ENCODE measurements at places on chromosomes 11 and 22. TPM values are rescaled to one million over a fixed set of nuclear protein-coding genes. Genes with fewer than 3 reads are reported as not detected.
A peak's percentile ranks its signal among the peaks of the same experiment; 100 is the strongest.

GRCh38 chr11:48081151-48082010 is 101.0 kb downstream of the PTPRJ start:
- no peak for DNase-seq

- DNase-seq, result no peak
These were observed 688.5 kb downstream of the TBC1D22A start for GRCh38 chr22:47450876-47451475.

CHRM1 gene
- 0.07 TPM for polyA plus RNA-seq

- no peak for DNase-seq
These were observed 13.7 kb upstream of the NNMT start for GRCh38 chr11:114282488-114282887.

DDIAS gene
- polyA plus RNA-seq, result 7.3 TPM

OR8J1 gene
- not detected for polyA plus RNA-seq

PATE2 gene
- polyA plus RNA-seq, result 0.11 TPM

DNA sequence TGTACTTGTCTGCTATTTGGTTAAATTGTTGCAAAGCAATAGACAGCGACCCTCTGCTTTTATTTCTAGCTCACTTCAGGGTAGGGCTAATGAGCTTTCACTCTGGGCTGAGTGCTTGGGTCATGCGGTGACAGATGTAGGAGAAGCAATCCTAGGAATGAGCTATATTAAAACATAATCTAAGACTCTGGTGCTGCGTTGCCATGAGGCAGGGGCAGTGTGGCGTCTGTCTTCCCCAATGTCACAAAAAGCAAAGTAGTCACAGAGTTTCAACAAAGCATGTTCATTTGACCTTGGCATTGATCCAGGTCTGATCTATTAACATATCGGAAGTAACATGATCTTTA is 55.5 kb upstream of the GRAMD1B start:
- DNase-seq, result no peak

TBX1 gene
- 0.19 TPM for polyA plus RNA-seq

GRCh38 chr11:128336203-128336602 is 251.2 kb downstream of the ETS1 start:
- DNase-seq, result no peak

GRCh38 chr11:11293798-11294550 is 59.1 kb downstream of the CSNK2A3 start:
- DNase-seq, result no peak

POTEH gene
- polyA plus RNA-seq, result not detected

DNA sequence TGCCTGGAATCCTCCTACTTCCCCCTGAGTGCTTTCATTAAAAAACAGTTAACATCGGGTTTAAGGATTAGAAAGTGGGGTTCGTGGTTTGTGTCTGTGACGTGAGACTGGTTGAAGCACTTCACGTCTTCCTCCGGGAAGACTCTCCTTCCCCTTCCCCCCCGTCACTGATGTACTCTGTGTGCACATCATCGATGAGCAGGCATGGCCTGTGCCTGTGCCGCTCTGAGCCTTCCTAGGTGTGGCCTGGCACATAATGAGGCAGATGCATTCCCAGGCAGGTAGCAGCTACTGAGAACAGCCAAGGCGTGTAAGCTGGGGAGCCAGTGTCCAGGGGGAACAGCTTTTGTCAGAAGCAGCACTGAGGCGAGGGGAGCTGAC is 93.8 kb downstream of the BCR start:
- DNase-seq, result no peak

DNA sequence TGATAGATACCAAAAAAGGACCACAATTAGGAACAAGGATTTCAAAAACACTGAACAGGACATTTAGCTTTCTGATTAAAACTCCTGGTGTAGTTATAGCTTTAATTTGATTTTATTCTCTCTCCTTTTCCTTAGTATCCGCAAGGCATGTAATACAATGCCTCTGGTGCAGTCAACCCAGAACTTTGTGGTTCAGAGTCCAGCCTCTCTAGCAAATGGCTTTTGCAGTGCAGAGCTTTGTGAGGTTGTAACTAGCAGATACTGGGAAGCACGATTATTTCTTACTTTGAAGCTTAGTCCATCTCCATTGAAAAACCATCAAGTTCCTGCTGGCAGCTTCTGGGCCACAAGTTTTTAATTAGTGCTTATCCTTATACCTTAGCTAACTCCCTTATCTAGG is 79.8 kb downstream of the GRIA4 start:
- peak; percentile 22 for DNase-seq
